ENCODE measurements at places on chromosomes 1 and 21.

GRCh38 chr1:116075990-116076389 lies 35.2 kb upstream of the MAB21L3 start:
- no peak for DNase-seq
- no peaks in the 10 kb centered on the region for H3K4me1 ChIP-seq
- no peaks in the 10 kb centered on the region for H3K36me3 ChIP-seq
- no peak overlapping the region for H3K27ac ChIP-seq
- no peaks in the 10 kb centered on the region for H3K27me3 ChIP-seq

GRCh38 chr1:96073100-96073499 lies 648.5 kb upstream of the PTBP2 start:
- no peaks in the 10 kb centered on the region for H3K36me3 ChIP-seq
- H3K4me1 ChIP-seq, result no peaks in the 10 kb centered on the region
- no peak overlapping the region for H3K4me3 ChIP-seq
- H3K27me3 ChIP-seq, result no peaks in the 10 kb centered on the region
- H3K27ac ChIP-seq, result no peak overlapping the region
- no peak for DNase-seq

GRCh38 chr1:5989731-5990271 lies 2.4 kb downstream of the NPHP4 start:
- H3K27me3 ChIP-seq, result no peaks in the 10 kb centered on the region
- peaks cover 19% of the 10 kb centered on the region for H3K4me1 ChIP-seq
- H3K4me3 ChIP-seq, result no peak overlapping the region

DNA sequence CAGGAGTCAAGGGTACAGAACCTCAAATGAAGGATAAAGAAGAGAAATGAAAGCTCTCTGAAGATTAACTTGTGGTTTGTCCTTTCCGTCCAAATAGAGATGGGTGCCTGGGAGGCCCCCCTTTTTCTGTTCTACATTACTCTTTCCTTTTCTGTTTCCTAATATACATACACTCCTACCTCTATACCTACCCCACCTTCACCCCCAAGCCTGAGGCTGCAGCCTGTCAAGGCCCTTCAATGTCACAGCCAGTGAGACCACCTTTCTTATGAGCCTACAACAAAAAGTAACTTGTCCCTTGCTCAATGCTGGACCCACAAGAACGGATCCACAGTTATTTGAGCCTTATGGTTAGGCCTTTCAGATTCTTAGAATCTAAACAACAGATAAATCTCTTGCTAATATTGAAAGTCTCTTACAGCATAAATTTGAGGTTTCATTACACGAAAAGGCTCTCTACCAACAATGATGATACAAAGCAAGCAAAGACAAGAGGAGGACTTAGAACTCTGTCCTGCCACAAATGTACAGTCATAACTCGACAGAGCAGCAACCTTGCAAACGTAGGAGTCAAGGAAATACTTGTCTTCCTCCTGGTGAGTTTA lies 4.1 kb upstream of the TRAF3IP3 start:
- no peak overlapping the region for H3K27ac ChIP-seq
- H3K27me3 ChIP-seq, result no peaks in the 10 kb centered on the region
- H3K4me3 ChIP-seq, result no peak overlapping the region
- no peaks in the 10 kb centered on the region for H3K36me3 ChIP-seq
- no peak for DNase-seq

- H3K27me3 ChIP-seq, result no peaks in the 10 kb centered on the region
- DNase-seq, result peak; percentile 23
- no peaks in the 10 kb centered on the region for H3K36me3 ChIP-seq
- no peaks in the 10 kb centered on the region for H3K4me1 ChIP-seq
- H3K4me3 ChIP-seq, result no peak overlapping the region
These were observed 230.2 kb downstream of the PRDM2 start for GRCh38 chr1:13930151-13930550.

Measured in thymus (tissue), 14 donors.